ENCODE measurements at places on chromosomes 3 and 15.

GRCh38 chr3:183327343-183327742, 74.3 kb downstream of the B3GNT5 start:
- DNase-seq, result no peak

- DNase-seq, result no peak
Observed at GRCh38 chr3:39548282-39548681, 80.8 kb downstream of the MOBP start.

- DNase-seq, result no peak
Observed at GRCh38 chr3:43243590-43244587, 42.5 kb upstream of the SNRK start.

- no peak for DNase-seq
Observed at GRCh38 chr3:112133626-112134334, 732 bp upstream of the GCSAM start.

- DNase-seq, result no peak
Observed at GRCh38 chr3:33044676-33045075, 52.3 kb downstream of the GLB1 start.

GRCh38 chr3:183896610-183897009, 11.9 kb upstream of the PARL start:
- DNase-seq, result no peak

DNA sequence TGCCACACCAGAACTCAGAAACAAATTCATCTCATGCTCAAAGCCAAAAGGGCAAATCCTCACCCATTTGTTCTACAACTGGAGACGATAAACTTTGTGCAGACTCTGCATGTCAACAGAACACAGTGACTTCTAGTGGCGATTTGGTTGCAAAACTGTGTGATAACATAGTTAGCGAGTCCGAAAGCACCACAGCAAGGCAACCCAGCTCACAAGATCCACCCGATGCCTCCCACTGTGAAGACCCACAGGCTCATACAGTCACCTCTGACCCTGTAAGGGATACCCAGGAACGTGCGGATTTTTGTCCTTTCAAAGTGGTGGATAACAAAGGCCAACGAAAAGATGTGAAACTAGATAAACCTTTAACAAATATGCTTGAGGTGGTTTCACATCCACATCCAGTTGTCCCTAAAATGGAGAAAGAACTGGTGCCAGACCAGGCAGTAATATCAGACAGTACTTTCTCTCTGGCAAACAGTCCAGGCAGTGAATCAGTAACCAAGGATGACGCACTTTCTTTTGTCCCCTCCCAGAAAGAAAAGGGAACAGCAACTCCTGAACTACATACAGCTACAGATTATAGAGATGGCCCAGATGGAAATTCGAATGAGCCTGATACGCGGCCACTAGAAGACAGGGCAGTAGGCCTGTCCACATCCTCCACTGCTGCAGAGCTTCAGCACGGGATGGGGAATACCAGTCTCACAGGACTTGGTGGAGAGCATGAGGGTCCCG, 199.7 kb downstream of the AKAP13 start:
- DNase-seq, result no peak

DNA sequence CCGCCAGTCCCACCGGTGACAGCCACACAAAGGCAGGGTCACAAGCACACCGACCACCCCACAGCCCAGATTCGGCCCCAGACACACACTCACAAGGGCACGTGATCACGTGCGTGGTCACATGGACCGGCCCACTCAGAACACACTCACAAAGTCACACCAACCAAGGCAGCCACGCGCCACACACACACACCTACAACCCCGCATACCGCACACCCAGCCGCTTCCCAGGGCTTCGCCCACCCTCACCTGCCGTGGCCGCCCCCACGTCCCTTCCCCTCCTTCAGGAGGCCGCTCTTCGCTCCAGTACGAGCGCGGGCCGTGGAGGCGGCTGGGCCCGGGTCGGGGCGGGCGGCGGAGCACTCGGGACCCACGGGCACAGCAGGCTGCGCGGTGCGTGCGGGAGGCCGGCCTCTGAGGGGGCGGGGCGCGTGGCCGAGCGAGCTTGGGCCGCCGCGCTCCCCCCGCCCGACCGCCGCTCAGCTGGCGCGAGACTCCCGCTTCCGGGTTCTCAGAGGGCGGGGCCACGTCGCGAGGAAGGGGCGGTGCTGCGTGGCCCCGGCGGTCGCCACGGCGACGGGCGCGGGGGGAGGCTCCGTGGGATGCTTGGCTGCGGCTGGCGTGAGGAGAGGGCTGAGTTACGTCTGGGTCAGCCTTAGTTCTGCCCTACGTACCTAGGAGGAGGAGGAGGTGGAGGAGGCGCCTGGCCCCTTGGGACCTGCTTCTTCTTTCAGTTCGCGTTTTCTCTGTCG, at the start of gene SPG21:
Gene SPG21, minus strand, starts transcription at position 499 of the 752 bp plus-strand sequence. CDS start 6,345 bp downstream, outside the sequence.
- peak; percentile 82 for DNase-seq

DNA sequence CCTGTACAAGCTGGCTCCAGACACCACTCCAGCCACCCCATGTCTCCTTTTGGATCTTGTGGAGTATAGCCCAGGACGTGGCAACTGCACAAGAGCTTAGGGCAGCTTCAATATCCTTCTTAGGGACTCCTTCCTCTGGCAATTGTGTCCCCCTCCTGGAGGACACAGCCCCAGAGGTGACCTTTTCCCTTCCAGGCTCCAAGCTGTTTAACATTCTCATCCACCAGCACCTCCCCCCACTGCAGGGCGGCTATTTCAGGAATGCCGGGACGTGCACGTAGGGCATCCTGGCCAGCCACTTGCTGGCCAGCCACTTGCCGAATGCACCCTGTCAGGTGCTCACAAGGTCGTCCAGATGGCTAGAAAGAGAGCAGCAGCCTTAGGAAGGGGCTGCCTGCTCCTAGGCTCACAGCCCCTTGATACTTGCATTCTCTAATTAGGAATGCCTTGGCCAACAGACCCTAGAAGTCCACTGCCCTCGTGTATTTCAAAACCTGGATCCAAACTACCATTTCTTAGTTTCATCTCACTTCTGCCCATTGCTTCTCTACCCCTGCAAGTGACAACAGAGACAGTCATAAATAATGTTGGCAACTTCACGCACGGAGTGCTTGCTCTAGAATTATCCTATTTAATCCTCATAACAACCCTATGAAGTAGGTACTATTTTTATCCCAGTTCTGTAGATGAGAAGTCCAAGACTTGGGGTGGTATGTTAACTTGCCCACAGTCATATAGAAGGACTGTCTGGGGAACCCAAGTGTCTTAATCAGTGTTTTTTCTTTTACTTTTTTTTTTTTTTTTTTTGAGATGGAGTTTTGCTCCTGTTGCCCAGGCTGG, 24.5 kb upstream of the IDH2 start:
- DNase-seq, result no peak

GRCh38 chr3:140376136-140376889, 301.6 kb upstream of the TRIM42 start:
- no peak for DNase-seq

DNA sequence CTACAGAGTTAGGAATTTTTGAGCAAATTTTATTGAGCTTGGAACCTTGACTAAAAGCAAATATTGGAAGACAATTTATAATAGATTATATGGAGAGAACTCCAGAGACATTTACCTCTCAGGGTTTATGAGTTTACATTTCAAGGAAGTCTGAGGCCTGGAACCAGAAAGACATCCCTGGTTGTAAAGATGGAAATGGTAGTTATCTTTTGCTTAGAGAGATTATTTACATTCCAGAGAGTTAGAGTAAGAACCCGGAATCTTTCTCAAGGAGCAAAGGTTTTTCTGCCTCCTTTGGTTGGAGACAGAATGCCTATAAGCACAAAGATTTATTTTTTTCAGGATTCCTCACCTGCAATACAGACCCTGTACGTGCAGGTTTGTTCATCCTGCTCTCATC, 458.1 kb downstream of the TBL1XR1 start:
- no peak for DNase-seq

DNA sequence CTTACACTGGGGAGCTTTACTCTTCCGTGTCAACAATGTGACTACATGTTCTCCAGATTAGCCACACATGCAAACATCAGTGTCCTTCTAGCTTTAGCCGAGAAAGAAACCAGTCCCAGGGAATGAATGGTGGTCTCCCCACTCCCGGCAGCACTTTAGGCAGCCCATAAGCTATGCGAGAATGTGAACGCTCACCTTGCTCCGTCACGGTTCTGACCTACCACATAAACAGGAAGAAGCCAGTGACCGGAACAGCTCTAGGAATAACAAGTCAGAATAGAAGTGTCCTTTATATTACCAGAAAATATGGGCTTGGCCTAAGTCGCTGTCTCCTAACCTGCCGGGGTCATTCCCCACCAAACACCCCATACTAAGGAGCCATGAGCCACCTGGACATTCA, 98.0 kb upstream of the ABHD17C start:
- DNase-seq, result no peak

- DNase-seq, result no peak
Observed at GRCh38 chr3:13013994-13014754, 59.1 kb downstream of the IQSEC1 start.

GRCh38 chr15:90872486-90873184, 4.2 kb downstream of the FURIN start:
- DNase-seq, result no peak

GRCh38 chr3:69385723-69386555, at the start of gene FRMD4B:
FRMD4B (minus strand) TSS chr3:69386088; CDS start chr3:69385989, 99 bp downstream.
- DNase-seq, result no peak

Measured in stimulated activated CD8-positive, alpha-beta memory T cell treated with anti-CD3 and anti-CD28 coated beads, Interleukin-7, amount 100 ng/mL, for 1 hour (primary cell).